T-helper 2 cell (primary cell): ENCODE measurements at places on chromosomes 1 and 21.

DNA sequence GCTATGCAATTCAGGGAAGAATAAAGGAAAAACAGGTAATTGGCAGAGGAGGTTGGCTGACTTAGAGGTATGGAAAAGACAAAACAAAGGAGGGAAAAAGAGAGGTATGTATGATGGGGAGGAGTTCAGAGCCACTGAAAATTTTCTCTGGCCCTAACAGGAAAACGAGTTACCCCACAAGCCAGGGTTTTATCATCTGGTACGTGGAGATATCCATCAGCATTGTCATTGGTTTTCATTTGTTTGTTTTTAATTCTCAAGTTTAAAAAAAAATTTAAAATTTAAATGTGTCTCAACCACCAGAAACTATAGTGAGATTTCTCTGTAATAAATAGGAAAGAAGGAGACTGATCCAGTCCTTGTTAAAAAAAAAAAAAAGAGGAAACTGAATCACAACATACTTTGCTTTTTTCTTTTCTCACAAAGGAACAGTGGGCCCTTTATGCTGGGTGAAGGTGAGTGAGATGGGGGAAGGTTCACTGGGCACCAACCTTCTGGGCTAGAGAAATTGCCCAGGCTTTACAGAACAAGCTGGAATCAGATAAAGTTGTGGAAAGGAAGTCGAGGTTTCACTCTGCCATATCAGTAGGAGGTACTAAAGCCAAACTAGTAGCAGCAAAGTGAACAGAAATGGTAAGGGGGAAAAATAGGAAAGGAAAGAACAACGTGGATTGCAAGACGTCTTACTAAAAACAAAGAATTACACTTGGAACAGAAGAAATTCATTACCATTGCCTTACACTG is 2.7 kb downstream of the IFNAR2 start:
- peak; percentile 61 for DNase-seq

GRCh38 chr1:113871597-113872113 is at the start of gene PTPN22:
TSS of gene PTPN22 (minus strand) at chr1:113871712.
- DNase-seq: peak; percentile 32

GRCh38 chr1:151993084-151993733 is 450 bp downstream of the S100A10 start:
- no peak for DNase-seq

DNA sequence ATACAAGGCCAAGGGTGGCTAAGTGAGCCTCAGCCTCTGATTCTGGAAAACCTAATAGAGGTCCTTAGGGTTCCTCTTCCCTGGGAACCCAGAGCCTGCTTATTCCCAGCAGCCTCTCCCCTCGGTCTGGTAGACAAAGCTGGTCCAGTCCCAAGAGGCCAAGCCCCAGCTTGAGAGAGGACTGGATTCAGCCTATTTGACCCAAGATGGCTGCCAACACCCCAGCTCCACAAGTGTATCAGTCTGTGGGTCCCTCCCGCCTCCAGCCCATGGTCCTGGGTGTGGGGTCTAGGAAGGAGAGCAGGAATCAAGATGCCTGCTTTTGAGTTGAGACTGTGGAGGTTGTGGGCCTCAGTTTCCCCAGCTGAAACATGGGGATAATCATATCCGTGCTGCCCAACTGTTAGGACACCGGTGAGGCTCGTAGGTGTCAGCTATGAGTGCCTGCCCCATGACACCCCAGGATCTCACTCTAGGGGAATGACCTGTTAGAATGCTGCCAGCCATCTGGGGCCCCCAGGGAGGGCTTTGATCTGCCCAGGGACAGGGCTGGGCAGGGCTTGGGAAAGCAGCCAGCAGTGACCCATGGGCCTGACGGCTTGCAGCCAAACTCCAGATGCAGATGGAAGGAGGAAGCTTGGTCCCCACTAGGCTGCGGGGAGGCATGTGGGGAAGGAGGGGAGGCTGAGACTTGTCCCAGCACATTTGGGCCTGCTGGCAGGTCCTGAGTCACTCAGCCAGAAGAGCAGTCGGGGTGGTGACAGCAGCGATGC is 45.4 kb downstream of the NUAK2 start:
- no peak for DNase-seq

GRCh38 chr1:108053270-108054013 is 88.5 kb upstream of the VAV3 start:
- no peak for DNase-seq

DNA sequence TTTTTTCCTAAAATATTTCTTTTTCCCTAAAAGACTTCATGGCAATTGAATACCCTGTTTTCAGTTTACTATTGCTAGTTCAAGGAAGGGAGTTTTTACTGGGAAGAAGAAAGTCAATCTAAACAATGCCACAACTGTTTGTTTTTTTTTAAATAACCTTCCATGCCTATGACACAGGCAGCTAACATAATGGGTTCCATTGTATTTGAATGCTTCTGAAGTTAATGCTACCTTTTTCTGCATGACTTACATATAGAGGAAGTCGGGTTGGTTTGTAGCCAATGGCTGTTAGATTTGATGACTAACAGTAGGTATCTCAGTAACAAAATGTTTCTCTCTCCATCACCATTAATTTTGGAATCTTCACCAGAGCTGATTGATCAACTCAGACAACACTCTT is 134.0 kb downstream of the KIF26B start:
- DNase-seq: no peak

DNA sequence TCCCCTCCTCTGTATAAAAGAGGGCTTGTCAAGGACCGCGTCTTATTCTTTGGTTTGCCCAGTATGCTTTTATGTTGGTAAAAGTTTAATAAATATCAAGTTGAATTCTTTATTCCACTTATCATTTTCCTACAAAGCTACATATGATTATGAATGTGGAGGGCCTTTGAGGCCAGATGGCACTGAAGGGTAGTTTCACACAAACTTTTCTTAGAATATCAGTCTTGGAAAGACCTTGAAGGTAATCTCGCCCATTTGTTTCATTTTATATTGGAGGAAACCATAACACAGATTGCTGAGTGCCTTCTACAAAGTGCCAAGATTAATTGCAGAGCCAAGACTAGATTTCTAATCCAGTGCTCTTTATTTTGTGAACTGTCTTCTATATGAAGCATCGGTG is 5.8 kb upstream of the FUBP1 start:
- no peak for DNase-seq

DNA sequence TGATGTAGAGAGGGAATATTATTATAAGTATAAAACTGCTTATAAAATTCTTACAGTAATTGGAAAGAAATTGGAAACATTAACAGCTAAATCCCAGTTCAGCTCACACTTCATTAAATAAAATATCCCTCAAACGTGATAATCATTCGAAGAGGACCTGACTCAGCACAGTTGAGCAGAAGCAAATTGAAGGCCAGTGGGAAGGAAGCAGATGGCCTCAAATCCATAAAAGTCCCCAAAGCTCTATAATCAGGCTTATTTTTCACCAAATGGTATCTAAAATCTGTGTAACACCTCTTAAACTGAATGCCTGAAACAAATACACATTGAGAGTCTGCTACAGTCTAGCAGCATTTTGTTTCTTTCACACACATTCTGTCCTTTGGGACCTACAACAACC is 106.8 kb downstream of the TENT5C start:
- DNase-seq: no peak

- no peak for DNase-seq
Observed at GRCh38 chr1:88401313-88401712, 282.8 kb upstream of the PKN2 start.

DNA sequence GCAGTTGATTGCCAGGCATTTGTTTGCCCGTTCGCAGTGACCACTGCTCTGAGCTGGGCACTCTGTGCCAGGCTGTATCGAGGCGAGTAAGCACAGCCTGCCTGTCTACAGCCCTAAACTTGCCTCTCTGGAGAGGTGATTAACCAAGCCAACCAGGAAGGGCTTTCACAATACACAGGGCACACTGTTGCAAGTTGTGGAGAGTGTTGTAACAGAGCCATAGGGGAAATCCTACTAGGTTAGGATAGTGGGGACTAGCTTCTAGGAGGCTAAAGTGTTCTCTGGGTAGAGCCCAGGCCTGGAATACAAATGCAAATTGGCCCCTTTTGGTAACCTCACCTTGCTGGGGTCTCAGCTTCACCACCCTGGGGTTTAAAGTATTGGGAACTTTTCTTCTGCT is 23.8 kb downstream of the PRDM2 start:
- DNase-seq: no peak

DNA sequence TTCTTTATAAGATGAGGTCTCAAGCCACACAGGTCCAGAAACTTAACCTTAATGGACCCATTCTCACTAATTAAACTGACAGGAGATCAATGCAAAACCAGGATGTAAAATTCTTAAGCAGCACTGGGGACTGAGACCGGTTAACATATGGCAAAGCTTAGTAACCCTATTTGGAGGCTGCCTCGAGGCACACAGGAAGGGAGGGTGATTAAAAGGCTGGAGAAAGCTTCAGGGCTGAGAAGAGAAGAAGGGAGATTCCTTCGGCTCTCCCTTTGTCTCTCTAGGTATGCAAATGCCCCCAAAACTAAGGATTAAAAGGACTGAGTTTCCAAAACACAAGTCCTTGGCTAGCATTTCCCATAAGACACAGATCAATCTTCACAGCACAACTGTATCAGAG is 120.8 kb upstream of the DSCAM start:
- no peak for DNase-seq
